ENCODE measurements at places on chromosomes 1 and 21.

DNA sequence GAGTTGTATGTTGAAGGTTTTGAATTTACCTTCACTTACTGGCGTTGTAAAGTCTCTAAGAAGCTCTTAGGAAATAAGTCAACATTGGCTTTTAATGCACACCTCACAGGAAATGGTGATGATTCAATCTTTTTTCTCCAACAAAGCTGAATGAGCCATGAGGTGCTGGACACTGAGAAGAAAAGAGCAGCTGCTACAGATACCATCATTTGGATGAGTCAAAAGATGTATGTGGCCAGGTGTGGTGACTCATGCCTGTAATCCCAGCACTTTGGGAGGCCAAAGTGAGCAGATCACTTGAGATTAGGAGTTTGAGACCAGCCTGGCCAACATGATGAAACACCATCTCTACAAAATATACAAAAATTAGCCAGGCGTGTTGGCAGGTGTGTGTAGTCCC is 3.3 kb upstream of the IL23R start:
- no peak for DNase-seq

- DNase-seq, result no peak
Observed at GRCh38 chr1:156949127-156949526, 28.7 kb downstream of the LRRC71 start.

DNA sequence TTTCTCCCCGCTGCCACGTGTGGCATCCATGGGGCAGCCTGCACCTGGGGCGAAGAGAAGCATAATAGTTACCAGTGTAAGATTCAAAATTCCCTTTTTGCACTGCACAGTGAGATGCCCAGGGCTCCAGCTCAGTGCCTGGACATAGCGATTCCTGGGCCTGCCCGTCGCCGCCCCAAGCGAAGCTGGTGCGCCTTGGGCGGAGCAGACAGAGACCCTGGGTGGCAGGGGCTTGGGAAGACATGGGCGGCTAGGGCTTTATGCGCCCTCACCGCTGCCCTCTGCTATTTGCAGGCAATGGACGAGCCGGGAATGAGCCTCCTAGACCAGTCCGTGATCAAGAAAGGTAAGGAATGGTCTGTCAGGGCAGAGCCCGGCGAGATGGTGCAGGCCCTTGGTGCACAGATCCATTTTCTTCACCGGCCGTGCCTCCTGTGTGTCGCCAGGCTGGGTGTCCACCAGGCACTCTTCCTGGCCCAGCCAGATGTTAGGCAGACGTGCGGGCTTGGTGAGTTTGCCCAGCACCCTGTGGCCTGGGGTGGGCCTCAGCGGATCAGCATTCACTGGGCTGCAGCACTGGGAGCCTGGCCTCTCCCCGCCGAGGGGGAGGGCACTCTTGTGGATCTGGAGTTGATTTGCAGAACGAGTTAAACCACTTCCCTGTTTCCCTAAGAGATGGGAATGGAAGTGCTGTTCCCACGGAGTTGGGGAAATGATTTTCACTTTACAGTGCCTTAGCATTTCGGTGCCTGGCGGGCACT is 1.7 kb downstream of the TFAP2E start:
- DNase-seq, result no peak

DNA sequence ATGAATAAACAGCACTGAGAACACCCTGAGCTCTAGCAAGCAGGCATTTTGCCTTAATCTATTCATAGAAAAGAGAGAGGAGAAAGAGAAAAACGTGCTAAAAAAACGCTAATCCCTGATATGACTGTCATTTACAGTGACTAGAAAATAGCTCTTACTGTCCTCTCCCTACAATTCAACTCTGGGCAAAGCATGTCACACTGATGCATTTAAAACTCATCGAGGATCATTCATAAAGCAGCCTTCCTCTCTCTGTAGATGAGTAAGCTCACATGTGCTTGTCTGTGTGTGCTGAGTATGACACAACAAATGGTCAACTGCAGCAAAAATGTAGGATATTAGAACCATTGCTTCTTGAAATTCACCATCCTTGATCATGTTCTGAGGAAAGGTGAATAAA is 109.0 kb downstream of the SGIP1 start:
- DNase-seq, result peak; percentile 21

GRCh38 chr1:18921516-18922251 is 19.3 kb upstream of the ALDH4A1 start:
- no peak for DNase-seq

DNA sequence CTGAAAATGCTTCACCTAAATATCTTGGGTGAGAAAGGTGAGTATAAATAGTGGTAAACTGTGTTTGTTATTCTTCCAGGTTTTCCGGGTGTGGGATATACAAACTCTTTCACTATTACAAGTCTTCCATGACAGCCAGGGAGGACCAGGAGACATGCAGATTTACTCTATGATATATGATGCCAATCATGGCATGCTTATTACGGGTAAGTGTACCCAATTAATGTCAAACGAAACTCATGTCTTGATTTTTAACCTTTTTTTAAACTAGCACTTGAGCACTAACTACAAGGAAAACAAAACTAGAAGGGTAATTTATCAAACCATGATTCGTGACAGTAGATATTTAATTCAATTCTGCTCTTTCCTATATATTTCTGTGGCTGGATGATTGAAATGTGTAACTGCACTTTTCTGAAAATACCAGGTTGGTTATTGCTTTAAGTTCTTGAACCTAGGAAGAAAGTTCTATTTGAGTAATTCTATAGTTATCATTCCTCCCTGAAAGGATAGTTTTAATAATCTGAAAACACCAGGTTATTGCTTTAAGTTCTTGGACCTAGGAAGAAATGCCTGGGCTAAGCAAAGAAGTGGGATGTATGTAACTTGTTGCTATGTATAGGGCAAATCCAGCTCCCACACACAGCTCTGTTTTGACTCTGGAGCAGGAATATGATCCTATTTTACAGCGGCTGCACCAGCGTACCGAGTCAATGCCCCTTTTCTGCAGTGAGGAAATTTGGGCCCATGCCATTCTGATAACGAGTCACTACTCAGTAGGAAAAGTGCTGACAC is 86.4 kb downstream of the WDR64 start:
- DNase-seq, result no peak

GRCh38 chr1:203361945-203362719 is 11.2 kb upstream of the FMOD start:
- DNase-seq, result peak; percentile 20
